ENCODE measurements at places on chromosomes 2 and 18. TPM values are rescaled to one million over a fixed set of nuclear protein-coding genes. Genes with fewer than 3 reads are reported as not detected.

GRCh38 chr2:166765141-166765540 lies 123.1 kb upstream of the XIRP2 start:
- no peak for DNase-seq

GRCh38 chr2:240793313-240794177 lies 26.5 kb downstream of the KIF1A start:
- DNase-seq = no peak

The MPPE1 gene
- total RNA-seq = 12.3 TPM

DNA sequence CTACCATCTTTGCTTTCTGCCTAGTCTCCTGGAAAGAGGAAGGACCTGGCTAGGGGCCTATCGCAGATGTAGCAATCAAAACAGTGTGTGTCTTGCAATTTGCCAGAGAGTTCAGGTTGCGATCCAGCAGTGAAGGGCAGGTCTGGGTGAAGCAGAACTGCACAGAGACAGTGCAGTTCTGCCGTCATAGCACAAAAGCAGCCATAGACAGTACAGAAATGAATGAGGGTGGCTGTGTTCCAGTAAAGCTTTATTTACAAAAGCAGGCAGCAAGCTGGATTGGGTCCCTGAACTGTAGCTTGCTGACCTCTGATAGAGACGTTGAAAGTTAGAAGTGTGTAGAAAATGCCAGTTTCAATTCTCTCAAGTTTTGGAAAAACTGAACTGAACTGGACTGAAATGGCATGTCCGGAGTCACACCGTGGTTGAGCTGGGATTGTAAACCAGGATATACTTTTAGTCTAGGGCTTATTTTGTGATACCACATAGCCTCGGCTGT lies 186.8 kb downstream of the LTBP1 start:
- no peak for DNase-seq

The ANKRD53 gene
- not detected for total RNA-seq

- DNase-seq = no peak
Measured at GRCh38 chr2:195368249-195369217, 288.5 kb upstream of the SLC39A10 start.

DNA sequence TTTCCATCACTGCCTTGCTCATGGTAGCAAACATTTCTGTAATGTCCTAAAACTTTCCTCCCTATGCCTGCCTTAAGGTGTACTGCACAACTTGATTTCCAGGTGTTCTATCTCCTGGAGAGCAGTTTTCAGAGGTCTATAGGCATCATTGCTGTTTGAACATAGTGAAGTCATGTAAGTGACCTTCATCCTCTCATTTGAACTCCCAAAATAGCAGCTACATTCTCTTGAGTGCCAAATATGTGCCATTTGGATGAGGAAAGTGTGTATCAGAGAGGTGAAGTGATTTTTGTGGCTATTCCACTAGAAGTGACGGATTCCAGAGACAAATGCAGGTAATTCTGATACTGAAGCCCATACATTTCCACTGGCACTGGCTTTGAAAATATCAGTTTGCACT lies 3.4 kb downstream of the PPP1R1C start:
- DNase-seq = no peak

DNA sequence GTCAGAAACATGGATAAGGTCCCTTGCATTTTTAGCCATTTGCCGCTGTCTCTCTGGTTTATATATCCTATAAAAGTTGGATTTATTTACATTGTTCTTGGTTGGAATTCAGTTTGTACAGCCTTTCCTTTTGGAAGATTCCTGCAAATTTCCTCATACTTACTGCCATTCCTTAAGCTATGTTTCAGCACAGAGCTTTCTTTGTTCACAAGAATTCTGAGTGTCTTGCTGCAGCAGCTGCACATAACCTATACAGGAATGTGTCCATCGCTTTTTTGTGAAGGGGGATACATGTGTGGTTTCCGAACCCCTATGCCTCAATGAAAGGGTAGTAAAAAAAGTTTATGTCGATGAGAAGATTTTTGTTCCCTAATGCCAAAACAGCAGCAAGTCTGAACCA lies 48.3 kb upstream of the CCDC68 start:
- DNase-seq = no peak

The CHRNG gene
- not detected for total RNA-seq

DNA sequence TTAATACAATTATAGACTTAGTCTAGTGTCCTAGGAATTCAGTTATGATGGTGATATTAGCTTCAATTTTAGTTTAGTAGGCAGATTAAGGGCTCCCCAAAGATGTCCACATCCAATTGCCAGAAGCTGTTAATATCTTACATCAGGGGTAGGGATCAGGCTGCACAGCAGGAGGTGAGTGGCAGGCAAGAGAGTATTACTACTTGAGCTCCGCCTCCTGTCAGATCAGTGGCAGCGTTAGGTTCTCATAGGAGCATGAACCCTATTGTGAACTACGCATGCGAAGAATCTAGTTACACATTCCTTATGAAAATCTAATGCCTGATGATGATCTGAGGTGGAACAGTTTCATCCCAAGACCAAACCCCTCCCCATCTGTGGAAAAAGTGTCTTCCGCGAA lies 54.9 kb downstream of the NYAP2 start:
- no peak for DNase-seq

The LRATD1 gene
- total RNA-seq = not detected

DNA sequence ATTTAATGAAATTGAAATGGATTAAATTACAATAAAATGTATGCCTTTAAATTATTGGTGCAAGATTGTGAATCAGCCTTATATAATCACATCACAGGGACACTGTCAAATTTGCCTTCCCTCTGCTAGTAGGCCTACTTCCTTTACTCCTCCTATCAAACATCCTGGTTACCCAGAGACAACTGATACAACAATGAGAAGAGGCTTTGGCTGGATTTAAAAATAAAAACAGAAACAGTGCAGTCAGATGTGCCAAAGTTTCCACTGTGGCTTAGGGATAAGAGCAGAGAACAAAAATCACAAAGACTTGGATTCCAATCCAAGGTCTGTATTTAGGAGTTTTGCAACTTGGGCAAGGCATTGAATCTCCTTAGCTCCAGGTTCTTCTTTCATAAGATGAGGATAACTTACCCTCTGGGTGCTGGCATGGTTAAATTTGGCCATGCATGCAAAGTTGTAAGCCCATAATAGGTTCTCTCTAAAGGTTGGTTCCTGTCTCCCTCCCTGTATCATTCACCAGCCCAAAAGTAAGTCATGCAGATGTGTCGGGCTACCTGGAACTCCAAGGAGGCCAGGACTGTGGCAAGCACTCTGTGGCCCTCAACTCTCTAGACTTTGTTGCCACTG lies 99.3 kb upstream of the LRATD1 start:
- DNase-seq = no peak

The CLEC4F gene
- not detected for total RNA-seq
